ENCODE measurements at places on chromosomes 5 and 9. TPM values are rescaled to one million over a fixed set of nuclear protein-coding genes. Genes with fewer than 3 reads are reported as not detected.

The NR5A1 gene
- polyA plus RNA-seq = not detected

The SLC25A2 gene
- polyA plus RNA-seq = 0.23 TPM

The C5orf22 gene
- 35.3 TPM for polyA plus RNA-seq

The SLC9A3 gene
- polyA plus RNA-seq = 60.6 TPM

The TRAF1 gene
- polyA plus RNA-seq = 7.1 TPM

The SPRY4 gene
- 30.1 TPM for polyA plus RNA-seq

The GPRIN1 gene
- polyA plus RNA-seq = 2.2 TPM

The MRPS2 gene
- 44.4 TPM for polyA plus RNA-seq

The PCDHGA2 gene
- polyA plus RNA-seq = 6.8 TPM

The DCTN4 gene
- 82.6 TPM for polyA plus RNA-seq

The IFNA21 gene
- not detected for polyA plus RNA-seq

The MCIDAS gene
- polyA plus RNA-seq = 0.71 TPM

The PCDHB7 gene
- polyA plus RNA-seq = 4.5 TPM

The SLC22A5 gene
- polyA plus RNA-seq = 65.8 TPM

Data from left kidney (tissue), 8 donors.